T-helper 2 cell treated with Interferon-gamma antibody and Interleukin-4, amounts not matched to agents 5 μg/mL and 100 μg/mL, for 36 hours (primary cell): ENCODE measurements at places on chromosomes 6 and 20.

- DNase-seq, result no peak
- peaks cover 2% of the 10 kb centered on the region for H3K27me3 ChIP-seq
- H3K4me1 ChIP-seq, result peaks cover 6% of the 10 kb centered on the region
- H3K4me3 ChIP-seq, result no peak overlapping the region
- H3K27ac ChIP-seq, result no peak overlapping the region
- no peaks in the 10 kb centered on the region for H3K36me3 ChIP-seq
Observed at GRCh38 chr6:139519571-139520031, 145.2 kb upstream of the CITED2 start.

- H3K36me3 ChIP-seq, result no peaks in the 10 kb centered on the region
- no peak for DNase-seq
- no peak overlapping the region for H3K27ac ChIP-seq
- peaks cover 17% of the 10 kb centered on the region for H3K27me3 ChIP-seq
- no peak overlapping the region for H3K4me3 ChIP-seq
Observed at GRCh38 chr6:37558168-37558567, 58.5 kb upstream of the CCDC167 start.

GRCh38 chr6:134756374-134757025 lies 193.4 kb downstream of the ALDH8A1 start:
- peaks cover 13% of the 10 kb centered on the region for H3K27me3 ChIP-seq
- no peaks in the 10 kb centered on the region for H3K36me3 ChIP-seq

- H3K4me3 ChIP-seq, result no peak overlapping the region
- DNase-seq, result no peak
- H3K36me3 ChIP-seq, result peaks cover 16% of the 10 kb centered on the region
- H3K27me3 ChIP-seq, result peaks cover 65% of the 10 kb centered on the region
- H3K4me1 ChIP-seq, result peaks cover 44% of the 10 kb centered on the region
Observed at GRCh38 chr20:57632286-57632685, 12.1 kb upstream of the ZBP1 start.

DNA sequence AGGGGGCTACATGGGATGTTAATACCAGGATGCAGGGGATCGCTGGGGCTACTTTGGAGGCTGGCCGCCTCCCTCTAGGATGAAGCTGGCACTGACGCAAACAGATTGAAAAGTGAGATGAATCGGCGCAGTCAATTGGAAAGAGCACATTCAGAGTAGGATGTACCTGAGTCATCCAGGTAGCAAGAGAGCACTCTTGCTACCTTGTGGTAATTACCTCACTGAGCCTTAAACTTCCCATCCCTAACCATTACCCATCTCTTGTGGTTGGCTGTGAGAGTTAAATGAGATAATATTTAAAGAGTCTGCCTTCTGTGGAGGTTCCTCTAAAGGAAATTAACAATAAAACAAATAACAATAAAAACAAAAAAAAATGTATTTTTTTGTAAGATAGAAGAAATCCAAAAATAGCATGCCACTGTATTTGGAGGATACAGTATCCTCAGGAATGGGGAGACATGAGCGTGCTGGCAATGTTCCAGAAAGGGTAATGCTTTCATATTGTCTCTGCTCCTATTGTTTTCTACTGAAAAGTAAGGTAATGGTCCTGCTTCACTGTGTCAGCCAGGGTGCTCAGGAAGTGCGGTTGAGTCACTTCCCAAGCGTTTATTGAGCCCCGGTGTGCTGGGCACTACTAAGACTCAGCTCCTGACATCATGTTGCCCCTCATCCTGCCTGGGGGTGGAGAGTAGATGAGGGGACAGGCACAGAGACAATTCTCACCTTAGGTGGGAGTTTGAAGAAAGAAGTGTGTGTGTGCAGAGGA lies 301.1 kb downstream of the EYA4 start:
- H3K4me3 ChIP-seq, result no peak overlapping the region
- DNase-seq, result no peak
- H3K36me3 ChIP-seq, result no peaks in the 10 kb centered on the region
- H3K27ac ChIP-seq, result no peak overlapping the region
- H3K4me1 ChIP-seq, result no peaks in the 10 kb centered on the region
- no peaks in the 10 kb centered on the region for H3K27me3 ChIP-seq
